ENCODE measurements at places on chromosomes 5 and 9.

- peak; percentile 97 for DNase-seq
Measured at GRCh38 chr9:123360161-123361085, 4.4 kb downstream of the CRB2 start.

DNA sequence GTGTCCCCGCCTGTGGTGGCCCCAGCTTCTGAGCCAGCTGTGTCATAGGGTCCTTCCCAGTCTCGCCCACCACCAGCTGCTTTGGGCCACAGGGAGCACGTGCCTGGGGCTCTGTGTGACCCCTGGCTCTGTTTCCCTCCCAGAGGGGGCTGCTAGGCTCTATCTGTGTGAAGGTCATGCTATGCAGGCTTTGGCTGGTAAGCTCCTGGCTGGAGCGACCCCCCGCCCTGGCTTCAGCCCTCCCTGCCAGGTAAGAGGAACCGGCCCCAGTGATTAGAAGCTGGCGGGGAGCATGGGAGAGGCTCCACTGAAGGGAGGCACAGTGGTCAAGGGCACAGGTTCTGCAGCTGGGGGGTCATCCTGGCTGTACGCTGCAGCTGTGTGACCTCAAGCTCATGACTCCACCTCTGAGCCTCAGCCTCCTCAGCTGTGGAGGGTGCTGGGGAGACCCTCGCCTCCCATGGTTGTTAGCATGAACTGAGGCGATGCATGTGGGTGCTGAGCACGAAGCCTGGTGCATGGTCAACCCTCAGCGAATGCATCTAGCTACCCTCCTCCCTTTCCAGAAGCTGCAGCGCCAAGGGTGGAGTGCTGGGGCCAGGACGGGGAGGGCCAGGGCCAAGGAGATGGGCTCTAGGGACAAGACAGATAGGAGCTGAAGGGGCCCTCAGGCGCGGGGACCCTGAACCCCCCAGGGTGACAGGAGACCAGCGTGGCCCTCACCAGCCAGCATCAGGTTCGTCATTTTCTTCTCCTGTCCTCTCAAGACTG lies 163.8 kb upstream of the MVB12B start:
- DNase-seq = no peak

DNA sequence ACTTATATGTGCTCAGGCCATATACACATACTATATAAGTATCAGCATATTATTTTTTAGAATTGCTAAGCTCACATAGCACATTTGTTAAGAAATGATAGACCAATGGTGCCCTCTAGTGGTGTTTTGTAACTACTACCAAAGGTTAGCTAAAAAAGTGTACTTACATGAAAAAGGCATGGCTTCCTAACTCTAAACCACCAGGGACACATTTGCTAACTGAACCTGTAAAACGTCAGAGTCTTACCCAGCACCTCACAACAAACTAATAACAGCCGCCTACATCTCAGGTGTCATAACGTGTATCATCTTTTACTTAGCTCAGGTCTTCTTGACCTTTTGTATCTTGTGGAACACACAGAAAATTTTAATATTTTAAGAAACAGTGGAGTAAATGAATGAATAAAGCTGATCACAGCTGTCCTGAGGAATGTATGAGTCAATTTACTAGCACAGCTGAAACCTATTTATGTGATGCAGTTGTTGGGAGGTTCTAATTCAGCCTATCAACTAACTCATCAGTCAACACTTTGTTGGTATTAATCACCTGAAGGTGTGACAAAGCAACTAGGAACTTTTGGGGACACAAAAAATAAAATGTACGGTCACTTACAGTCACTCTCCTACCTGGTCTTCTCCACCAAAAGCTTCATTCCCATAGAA lies 72.9 kb downstream of the BAAT start:
- DNase-seq = peak; percentile 92

DNA sequence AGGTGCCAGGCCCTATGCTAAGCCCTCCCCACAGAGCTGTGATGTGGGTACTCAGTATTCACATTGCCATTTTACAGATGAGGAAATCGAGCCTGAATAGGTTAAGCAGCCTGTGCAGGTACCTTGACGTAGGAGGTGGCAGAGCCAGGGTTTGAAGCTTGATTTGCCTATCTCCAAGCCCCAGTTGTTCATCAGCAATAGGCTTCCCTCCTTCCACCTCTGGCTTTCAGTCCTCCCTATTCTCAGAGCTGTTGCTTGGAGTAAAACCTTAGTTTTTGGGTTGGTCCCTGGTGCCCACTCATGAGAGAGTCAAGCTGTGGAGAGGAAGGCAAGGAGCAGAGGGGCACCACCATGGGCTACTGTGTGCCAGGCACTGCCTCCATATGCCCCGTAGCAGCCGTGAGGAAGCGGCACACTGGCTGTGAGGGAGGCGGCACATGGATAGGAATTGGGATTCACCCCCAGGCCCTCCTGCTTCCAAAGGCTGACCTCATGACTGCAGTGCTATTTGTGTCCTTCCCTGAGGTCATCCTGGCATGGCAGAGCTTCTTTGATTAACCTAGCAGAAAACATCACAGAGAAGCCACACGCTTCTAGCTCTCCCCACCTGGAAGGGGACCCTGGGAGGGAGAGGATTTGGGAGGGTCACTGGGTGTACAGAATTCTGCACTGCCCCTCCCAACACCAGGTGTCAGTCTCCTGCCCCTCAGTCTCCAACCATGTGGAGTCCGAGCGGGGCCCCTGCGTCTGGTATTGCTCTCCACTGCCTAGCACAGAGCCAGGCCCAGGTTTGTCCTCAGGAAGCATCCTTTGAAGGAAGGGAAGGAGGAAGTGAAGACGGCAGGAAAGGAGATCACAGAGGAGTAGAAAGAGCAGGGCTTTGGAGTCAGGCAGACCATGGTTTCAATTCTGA lies 109.8 kb downstream of the RGS3 start:
- no peak for DNase-seq

DNA sequence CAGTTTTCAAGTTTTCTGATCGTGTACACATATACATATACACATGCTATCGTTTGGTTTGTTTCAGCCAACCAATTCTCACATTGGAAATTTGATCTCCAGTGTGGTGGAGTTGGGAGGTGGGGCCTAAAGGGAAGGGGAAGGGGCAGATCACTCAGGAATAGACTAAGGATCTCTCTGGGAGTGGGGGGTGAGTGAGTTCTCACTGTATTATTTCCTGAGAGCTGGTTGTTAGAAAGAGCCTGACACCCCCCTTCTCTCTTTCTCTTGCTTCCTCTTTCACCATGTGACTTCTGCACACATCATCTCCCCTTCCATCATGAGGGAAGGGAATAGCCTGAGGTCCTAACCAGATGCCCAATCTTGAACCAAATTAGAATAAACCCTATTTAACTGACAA lies 551.7 kb downstream of the MAT2B start:
- no peak for DNase-seq

DNA sequence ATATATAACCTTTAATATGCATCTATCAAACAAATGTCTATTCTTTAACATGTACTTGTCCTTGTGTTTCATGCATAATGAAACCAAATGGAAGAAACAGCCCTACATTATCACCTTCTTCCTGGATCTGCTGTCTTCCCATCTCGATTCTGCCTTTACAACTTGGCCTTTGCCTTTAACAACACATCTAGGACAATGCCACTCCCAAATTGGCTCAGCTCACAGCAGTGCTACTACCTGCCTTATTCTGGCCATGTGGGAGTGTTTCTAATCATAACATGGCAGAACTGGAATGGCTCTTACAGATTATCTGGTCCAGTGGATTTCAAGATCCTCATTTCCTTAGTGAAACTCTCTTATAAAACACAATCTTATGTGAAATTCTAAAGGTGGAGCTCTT lies 176.5 kb downstream of the CARTPT start:
- DNase-seq = no peak

GRCh38 chr5:158935215-158935614 lies 164.5 kb downstream of the EBF1 start:
- DNase-seq = no peak

- DNase-seq = no peak
Measured at GRCh38 chr9:8978334-8978733, 1178.8 kb upstream of the DMAC1 start.

All from hematopoietic multipotent progenitor cell treated with erythropoietin and hydrocortisone succinate and interleukin-3 and kit ligand, for 4 days (in vitro differentiated cells).